ENCODE measurements at places on chromosomes 11 and 22.

DNA sequence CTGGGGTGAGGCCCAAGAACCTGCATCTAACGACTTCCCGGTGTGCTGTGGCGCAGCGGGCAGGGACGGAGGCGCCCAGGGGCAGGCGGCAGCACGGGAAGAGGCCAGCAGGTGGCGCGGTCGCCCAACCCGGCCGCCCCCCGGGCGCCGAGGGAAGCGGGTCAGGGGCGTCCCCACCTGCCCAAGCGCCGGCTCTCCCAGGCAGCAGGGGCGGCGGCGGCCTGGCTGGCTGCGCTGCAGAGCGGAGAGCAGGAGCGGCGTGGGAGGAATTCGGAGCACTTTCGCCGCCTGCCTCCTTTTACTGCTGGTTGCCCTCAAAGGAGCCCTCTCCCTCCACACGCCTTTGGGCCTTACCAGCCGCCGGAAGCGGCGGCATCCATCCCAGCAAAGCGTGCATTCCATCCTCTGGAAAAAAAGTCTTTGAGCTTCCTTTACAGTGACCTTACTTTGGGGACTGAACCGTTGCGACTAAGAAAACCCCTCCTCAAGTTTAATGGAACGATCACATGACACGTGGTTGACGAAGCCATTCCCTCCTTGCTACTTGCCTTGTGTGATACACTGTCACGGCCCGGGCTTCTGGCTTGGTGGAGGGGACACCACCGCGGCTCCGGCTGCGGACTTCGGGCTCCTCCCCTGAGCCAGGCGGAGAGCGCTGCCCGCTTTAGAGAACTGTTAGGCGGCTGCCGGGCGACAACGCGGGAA lies 106.8 kb upstream of the CLMP start:
- DNase-seq, result no peak

DNA sequence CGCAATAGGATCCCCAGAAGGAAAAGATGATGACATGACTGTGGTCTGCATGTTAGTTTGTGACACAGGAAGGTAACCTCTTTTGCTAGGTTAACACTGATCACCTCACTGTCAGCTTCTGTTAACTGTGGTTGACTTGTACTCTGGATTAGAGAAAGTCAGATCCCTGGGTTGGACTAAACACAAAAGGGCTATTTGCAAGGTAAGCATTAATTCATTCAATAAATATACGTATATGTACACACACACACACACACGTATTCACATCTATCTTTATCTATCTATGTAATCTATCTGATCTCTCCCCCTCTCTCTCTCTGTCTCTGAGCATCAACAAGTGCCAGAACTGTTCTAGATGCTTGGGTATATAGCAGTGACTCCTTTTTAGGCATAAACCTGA lies 136.1 kb upstream of the SNX19 start:
- no peak for DNase-seq

GRCh38 chr11:1969035-1969434 lies 21.9 kb downstream of the MRPL23 start:
- DNase-seq, result no peak

DNA sequence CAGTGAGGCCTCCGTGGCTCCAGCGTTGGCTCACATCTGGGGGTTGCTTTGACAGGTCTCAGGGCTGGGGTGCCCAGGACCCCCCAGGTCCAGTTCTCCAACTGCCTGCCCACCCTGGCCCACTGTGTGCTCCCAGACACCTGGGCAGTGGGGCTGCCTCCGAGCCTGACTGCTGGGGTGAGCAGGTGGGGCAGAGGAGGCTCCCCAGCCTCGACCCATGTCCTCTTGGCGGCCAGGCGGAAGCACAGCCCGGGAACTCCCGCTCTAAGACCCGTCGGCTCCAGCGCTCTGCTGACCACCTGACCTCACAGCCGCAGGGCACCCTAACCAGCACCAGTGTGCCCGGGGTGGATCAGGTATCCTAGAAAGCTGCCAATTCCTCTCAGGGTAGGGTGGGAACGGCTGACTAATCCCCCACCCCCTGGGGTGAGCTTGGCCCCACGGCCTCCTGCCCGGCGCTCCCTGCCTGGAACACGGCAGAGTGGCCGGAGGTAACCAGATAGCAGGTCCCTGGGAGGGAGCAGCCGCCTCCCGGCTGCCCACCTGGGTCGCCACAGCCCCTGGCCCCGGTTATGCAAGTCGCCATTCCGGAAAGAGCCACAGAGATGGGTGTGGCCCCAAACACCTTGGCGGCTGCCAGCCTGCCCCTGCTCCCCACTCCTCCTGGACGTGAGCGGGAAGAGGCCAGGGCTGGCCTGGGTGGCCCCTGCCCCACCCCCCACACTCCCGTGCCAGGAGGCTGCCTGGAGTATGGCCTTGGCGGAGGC lies 19.2 kb upstream of the MUC5B start:
- no peak for DNase-seq

Measured in HS-5 (cell line).